Activated naive CD8-positive, alpha-beta T cell treated with anti-CD3 and anti-CD28 coated beads for 36 hours (primary cell): ENCODE measurements at places on chromosomes 2 and 18.

GRCh38 chr2:26704441-26704977 is 12.0 kb downstream of the KCNK3 start:
- DNase-seq, result no peak

DNA sequence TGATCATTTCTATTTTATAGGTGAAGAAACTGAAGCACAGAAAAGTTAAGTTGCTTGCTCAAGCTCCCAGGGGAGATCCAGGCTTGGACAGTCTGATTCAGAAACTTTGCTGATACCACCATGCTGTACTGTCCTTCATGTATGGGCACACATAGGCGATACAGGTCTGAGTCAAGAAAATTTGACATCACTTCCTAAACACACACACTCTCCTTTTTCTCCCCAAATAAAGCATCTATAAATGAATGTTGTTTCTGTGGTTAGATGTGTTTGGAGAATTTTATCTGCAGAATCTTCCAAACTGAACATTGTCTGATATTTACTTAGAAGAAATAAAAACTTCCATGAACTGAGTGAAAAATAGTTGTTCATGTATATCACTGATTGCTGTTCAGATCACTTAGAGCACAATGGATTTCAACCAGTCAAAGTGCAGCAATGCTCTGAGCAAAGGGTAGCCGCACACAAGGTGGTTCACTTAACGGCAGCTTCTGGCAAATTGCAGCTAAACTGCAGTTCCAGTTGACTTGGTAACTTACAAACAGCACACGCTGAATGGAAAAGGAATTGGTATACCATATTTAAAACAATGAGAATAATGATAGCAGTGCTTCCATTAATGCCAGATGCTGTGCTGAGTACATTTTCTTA is 10.0 kb upstream of the AGFG1 start:
- no peak for DNase-seq

- DNase-seq, result no peak
These were observed 400.8 kb upstream of the MYT1L start for GRCh38 chr2:2731816-2732284.

GRCh38 chr2:200353120-200353519 is 46.6 kb downstream of the SPATS2L start:
- DNase-seq, result no peak

GRCh38 chr18:65146482-65147021 is 604.3 kb upstream of the CDH7 start:
- no peak for DNase-seq

DNA sequence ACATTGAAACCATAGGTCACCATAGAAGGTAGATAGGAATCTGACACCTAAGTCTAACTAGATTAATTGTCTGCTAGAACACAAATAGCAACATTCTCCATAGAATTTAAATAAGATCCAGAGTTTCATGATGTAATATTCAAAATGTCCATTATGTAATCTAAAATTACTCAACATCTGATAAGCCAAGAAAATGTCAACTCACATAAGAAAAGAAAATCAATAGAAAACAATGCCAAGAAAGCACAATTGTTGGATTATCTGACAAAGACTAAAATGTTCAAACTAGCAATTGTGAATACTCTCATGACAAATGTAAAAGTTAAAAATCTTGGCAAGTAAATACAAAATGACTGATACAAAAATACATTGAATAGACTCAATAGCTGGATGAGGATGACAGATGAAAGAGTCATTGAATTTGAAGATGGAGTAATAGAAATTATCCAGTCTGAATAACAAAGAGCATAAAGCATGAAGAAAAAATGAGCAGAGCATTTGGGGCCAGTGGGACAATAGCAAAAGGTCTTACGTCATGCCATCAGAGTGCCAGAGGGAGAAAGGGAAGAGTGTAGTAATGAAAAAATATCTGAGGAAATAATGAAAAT is 358.6 kb downstream of the METTL4 start:
- DNase-seq, result no peak

- DNase-seq, result no peak
These were observed 53.9 kb downstream of the PRKRA start for GRCh38 chr2:178397002-178397605.

DNA sequence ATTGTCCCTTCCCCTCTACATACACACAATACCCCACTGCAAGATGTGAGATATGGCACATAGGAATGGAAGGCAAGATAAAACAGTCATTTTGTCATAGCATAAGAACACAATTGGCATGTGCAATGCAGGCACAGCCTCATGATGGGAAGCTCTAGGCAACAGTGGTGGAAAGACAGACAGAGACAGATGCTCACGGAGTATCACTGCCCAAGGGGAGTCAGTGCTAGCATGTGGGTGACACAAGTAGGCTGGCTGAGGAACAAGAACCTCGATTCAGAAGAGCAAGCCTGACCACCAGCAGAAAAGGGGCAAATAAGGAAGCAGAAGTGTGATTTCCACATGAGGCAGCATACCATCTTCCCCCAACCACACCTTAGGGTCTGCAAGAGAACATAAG is 323.6 kb downstream of the PAX3 start:
- DNase-seq, result no peak

DNA sequence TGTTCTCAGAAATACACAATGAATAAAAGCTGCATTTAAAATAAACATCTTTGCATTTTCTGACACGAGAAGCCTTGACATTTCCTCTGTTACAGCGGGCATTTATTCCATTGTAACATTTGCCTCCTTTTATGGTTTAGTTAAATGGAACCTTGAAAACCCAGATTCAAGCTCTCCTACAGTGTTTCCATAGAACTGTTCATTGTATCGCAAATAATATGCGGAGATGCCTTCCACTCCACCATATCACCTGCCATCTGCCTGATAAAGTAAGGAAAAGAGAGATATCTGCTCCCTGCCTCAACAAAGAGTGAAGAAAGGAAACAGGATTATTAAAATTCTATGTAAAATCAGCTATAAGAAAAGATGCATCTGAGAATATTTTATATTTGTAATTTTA is 69.8 kb downstream of the CDH19 start:
- no peak for DNase-seq

DNA sequence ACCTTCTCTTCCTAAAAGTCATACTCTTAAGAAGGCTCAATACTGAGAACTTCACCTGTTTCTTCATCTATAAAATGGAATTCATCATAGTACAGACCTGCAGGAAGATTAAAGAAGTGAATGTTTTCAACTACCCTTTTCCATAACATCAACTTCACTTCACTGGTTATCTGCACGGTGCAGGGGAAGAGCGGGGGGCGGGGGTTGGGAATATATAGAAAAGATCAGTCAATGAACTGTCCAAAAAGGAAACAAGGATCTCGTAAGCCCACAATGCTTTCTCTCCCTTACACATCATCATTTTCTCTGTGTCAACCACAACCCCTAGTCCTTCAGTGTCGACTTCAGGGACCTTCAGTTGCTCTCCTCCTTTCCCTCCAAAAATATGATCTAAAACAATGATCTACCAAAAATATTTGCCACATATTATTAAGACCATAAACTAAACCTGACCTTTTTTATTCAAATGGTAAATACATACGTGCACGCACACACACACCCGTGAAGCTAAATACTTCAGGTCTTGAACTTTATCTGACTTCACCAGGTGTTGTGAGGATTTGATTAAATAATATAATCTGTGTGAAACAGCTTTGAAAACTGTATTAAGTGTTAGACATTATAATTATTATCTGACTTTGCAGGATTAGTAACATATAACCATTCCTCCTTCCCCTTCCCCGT is 4.9 kb downstream of the MBOAT2 start:
- no peak for DNase-seq

- DNase-seq, result peak; percentile 84
These were observed at the start of gene HSBP1L1 for GRCh38 chr18:79964330-79965118. TSS of gene HSBP1L1 (plus strand) at chr18:79964643. CDS start at chr18:79964736, 93 bp downstream.

GRCh38 chr2:54773838-54774237 is 50.4 kb downstream of the EML6 start:
- DNase-seq, result no peak

DNA sequence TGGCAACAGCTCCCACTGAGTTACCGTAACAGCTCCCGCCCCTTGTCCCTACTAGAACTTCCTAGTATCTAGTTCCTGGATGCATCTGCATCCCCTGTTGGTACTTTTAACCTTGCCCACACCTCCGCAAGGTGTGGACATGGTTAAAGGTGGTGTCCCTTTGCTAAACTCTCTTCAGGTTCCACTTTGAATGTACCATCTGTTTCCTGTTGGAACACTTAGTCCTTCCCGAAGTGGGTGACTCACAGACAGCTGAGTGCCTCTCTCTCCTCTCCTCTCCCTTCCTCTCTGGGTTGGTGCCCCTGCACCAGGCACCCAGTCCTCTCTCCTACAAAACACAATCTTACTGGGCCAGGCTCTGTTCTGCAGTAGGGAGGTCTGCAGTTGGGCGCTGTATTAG is 19.6 kb upstream of the REL start:
- no peak for DNase-seq

DNA sequence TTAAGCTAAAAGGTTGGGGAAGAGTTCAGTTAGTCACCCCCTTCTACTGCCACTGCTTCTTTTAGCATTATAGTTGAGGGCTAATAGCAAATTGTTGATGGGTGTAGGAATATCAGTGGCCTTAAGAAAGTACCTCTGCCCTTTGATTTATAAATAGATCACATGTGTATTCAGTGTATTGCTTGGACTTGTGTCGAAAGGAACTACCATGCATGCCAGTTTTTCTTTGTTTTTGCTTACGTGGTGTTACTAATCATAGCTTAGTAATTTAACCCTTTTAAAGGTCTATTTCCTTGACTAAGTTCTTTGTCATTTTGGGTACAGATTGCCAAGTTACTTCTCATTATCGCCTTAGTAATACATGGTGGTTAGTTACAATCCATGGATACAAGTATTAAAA is 85.6 kb downstream of the MIB1 start:
- DNase-seq, result no peak

- no peak for DNase-seq
These were observed 41.5 kb upstream of the CHST9 start for GRCh38 chr18:27226556-27227075.

DNA sequence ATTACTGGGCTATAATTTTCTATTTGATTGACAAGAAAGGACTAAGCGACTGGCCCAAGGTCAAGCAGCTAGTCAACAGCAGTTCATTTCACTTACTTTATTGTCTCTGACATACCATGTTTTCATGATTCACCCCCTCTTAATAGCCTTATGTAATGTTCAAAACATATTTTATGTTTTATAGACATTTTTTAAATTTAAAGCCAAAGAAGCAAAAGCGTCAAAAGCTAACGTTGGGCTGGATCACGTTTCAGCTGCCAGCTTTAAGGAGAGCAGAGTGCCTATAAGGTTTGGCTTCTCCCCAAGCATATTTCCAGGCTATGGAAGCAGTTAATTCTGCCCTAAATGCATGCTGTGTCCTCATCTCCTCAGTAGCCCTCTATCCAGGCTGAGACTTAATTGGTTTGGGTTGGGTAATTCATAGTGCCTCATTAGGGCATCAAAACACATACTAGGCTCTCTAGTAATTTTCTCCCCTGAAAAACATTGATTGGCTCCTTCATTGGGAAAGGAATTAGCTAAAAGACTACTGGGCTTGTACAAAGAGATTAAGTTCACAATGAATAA is 94.8 kb upstream of the CREB1 start:
- DNase-seq, result no peak

DNA sequence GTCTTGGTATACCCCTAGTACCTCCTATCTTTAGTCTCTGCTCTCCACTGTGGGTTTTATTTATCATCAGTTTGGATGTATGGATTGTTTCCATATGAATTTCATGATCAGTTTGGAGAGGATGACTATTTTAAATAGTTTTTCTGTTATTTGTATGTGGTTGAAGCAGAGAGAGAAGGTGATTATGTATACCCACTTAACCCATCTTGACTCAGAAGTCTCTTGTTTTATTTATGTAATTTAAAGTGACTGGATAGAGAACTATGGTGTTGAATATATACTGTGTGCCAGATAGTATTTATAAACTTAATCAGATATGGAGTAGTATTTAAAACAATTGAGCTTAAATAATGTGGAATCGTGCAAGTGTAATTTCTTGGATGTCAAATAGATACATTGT is 39.9 kb downstream of the SMAD4 start:
- DNase-seq, result no peak

DNA sequence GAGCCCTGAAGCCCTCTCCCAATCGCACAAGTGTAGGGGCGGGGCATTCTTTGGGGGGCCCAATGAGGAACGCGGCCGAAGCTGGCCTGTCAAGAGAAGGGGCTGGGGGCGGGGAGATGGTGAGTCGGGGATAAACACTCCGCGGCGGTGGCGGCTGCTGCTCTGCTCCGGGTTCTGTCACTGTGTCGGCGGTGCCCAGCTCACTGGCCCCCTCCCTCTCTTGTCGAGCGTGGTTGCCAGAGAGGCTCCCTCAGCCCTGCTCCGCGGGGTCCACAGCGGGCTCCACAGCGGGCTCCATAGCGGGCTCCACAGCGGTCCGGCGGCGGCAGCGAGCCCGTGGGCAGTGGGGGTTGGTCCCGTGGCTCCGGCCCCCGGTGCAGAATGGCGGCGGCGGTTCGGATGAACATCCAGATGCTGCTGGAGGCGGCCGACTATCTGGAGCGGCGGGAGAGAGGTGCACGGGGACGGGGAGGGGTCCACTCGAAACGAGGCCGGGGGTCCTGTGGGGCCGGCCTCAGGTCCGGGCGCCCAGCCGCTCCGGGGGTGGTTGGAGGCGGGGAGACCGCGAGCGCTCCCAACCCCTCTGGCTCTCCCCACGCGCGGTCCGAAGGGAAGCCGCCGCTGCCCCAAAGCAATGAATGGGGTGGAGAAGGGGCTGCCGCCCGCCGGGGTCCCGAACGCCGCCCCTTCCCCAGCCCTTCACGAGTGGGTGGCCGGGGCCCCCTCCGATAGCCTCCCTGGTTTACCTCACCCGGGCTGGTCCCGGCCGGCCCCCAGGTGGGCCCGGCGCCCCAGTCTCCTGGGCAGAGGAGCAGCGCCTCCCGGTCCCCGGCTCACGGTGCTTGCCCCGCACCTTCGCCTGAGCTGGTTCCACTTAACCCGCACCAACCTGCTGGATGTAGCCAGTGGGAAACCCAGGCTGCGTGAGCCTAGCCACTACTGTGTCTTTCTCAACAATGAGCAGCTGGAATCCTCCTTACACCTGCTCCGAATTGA is at the start of gene MXD1:
TSS of gene MXD1 (plus strand) at position 160 of the 996 bp plus-strand sequence. CDS start at position 382, 222 bp downstream.
- DNase-seq, result peak; percentile 24

GRCh38 chr18:49001111-49001510 is 50.3 kb upstream of the SMAD7 start:
- no peak for DNase-seq

DNA sequence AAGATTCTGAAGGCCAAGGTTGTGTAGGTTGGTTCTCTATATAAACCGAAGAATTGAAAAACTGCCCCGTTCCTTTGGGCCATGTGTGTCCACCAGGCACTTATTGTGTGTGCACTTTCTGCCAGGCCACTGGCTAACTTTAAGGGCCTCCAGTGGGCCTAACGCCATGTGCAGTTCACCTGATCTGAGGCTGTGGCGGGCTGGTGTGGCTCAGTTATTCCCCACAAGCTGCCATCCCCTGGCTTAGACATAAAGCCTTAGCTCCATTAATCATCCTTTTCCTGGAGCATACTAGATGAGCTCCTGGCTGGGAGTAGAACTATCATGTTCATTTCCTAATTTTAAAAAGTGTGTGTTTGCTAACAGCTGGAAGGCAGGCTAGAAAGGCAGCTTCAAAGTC is 304.1 kb upstream of the TNP1 start:
- DNase-seq, result no peak
